ENCODE measurements at places on chromosomes 7 and 10.

DNA sequence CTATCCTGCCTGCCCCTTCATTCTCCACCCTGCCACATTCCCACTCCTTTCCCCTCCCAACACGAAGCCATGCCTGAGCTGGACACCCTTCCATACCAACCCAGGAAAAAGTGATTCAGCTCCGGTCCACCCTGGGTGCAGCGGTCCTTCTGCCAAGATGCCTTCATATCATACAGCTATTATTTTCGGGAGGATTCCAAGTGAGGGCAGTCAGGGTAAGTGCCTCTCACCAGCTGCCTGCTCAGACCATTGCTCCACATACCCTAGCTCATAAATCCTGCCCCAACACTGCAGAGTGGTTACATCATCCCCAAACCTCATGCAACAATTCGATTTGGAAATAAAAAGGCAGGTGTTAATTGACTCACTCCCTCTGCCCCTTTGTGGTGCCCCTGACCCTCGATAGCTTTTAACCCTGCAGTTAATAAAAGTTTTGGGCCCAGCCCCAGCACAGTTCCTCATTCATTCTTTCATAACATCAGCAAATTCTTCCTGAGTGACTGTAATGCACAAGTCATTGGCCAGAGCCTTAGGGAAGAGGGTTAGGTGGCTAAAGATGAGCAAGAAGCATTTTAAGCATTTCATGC, 42.6 kb downstream of the ZNF503 start:
- DNase-seq: peak; percentile 84

DNA sequence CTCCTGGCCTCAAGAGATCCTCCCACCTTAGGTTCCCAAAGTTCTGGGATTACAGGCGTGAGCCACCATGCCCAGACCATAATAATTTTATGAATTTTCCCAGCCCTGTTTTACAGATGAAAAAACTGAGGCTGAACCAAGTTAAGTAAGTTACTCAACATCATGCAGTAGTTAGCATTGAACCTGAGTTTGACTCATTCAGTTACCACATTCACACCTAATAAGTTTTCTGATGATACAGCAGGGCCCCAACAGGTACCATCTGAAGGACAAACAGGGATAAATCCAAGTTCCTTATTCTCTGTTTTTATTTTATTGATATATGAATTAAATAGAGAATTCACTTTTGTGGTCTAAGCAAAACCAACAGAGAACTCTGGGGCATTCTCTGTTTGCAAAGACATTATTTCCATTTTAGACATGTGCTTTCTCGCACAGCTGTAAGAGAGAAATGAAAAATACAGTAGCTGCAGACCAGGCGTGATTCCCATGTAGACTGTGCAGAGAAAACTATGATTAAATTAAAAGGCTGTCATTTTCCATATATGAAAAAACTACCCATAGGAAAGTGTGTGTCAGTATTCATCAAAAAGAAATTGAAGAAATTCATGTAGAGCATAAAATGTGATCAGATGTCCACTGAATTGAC, 26.6 kb downstream of the APBB1IP start:
- DNase-seq: no peak

- no peak for DNase-seq
These were observed 1.4 kb downstream of the MXI1 start for GRCh38 chr10:110208614-110209453.

DNA sequence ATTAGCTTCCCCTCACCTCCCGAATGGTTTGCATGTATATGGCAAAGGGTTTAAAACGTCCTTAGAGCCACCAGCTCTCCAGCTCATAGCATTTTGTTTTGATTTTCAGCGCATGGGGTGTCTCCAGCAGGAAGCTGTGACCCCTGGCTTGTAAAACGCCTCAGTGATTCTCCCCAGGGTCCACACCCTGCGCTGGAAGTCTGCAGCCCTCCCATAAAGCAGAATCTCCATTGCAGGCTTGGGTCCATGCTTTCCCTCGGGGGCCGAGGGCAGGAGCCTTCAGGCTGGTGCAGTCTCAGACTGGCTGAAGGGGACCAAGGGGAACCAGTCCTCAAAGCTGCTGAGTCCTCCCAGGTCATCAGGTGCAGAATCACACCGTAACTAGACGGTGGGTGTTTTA, 109.7 kb downstream of the VIPR2 start:
- no peak for DNase-seq

- DNase-seq: no peak
These were observed 347 bp downstream of the LBX1 start for GRCh38 chr10:101228966-101229265.
